ENCODE measurements at places on chromosomes 2 and 18.

- no peak for DNase-seq
These were observed 53.6 kb downstream of the SRD5A2 start for GRCh38 chr2:31526946-31527732.

DNA sequence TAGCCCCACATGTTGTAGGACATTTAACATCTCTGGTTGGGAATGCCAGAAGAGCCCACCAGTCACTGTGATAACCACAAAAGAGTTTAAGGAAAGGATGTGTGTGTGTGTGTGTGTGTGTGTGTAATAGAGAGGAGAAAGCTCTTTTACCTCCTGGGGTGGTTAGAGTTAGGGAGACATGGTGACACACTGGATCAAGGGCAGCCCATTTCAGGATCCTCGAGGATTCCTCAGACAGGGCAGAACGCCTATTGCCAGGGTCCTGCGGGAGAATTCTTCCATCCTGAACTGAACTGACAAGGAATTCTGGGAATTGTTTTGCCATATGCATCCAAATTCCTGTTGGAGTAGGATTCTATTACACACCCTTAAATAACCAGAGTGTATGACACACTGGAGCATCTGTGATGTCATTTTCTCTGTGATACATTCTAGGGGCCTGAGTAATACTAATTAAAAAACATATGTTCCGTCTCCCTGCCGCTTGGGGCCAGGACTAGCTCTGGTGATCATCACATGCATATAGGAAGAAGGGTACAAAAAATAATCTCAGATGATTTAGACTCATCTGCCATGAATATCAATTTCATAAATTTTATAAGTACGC, 156.4 kb upstream of the MMADHC start:
- DNase-seq: no peak

GRCh38 chr2:21467910-21468309, 344.1 kb downstream of the TDRD15 start:
- DNase-seq: no peak

- no peak for DNase-seq
These were observed 132.2 kb downstream of the PIK3C3 start for GRCh38 chr18:42087235-42087634.

- DNase-seq: no peak
These were observed 86.6 kb downstream of the MARCO start for GRCh38 chr2:119028327-119029174.
